ENCODE measurements at places on chromosomes 1 and 21.

DNA sequence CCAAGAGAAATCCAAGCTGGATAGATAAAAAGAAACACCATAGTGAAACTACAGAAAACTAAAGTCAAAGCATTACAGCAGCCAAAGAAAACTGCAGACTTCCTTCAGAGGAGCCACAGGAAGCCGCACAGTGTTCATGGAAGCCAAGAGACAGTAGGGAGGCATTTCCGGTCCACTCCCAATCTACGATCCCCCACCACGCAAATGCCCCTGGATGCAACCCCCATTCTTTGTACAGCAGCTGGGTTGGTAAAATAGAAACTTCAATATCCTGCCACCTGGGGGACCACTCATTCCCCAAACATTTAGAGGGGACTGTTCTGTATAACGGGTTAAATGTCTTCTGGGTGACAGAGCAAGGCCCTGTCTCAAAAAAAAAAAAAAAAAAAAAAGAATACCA, 43.9 kb upstream of the TSPEAR start:
- no peak for DNase-seq

GRCh38 chr1:6956488-6957159, 171.4 kb downstream of the CAMTA1 start:
- DNase-seq, result no peak

DNA sequence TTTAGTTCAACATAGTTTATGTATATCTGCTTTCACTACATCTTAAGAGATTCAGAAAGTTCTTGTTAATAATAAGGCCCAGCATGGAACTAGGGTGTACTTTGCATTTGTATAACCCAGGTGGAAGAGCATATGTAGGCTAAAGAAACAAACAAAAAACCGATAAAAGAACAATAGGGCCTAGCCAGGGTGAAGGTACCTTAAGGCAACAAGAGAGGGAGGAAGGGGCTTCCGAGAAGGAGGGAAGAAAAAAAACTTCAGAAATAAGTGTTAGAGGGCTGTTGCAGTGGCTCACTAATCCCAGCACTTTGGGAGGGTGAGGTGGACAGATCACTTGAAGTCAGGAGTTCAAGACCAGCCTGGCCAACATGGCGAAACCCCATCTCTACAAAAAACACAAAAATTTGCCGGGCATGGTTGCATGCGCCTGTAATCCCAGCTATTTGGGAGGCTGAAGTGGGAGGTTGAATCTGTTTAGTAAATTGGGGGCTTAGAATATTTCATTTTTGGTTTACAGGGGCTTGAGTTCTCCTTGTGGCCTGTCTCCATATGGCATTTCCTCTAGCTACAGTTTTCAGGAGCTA, 4.7 kb upstream of the SPATA45 start:
- DNase-seq, result no peak

GRCh38 chr1:53400761-53401674, 58.2 kb upstream of the DMRTB1 start:
- DNase-seq, result no peak

- DNase-seq, result no peak
These were observed 39.9 kb upstream of the ACTRT2 start for GRCh38 chr1:2981388-2981787.

GRCh38 chr1:9984253-9984652, 12.8 kb upstream of the RBP7 start:
- no peak for DNase-seq

GRCh38 chr1:224707843-224708725, 92.0 kb downstream of the CNIH3 start:
- no peak for DNase-seq

GRCh38 chr1:157715736-157716135, 15.2 kb upstream of the FCRL3 start:
- DNase-seq, result no peak

- no peak for DNase-seq
These were observed 2.5 kb downstream of the PRKACB start for GRCh38 chr1:84146411-84147032.

GRCh38 chr1:18010945-18011344, 96.7 kb upstream of the IGSF21 start:
- DNase-seq, result no peak

DNA sequence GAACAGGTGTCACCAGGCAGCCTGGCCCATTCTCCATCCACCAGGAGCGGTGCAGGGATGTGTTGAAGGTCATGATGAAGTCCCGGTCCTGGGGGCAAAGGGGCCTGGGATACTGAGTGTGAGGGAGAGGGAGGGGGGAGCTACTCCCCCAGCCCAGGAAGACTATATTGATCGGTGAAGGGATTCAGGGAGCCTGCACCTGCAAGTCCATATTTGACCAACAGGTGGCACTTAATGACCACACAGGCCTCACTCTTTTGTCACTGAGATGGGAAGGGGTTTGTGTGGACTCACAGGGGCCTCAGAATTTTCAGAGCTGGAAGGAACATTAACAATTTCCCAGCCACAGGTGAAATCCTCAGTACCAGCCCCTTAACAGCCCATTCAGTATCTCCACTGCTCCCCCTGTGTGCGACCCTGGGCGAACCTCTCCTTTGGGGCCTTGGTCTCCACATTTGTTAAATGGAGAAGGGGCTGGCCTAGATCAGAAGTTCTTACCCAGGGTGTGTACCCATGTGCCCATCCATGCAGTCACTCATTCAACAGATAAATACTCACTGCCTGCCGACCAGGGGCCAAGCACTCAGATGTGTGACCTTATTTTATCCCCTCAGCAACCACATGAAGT, 55.6 kb downstream of the NKAIN1 start:
- DNase-seq, result no peak

- no peak for DNase-seq
These were observed 52.5 kb upstream of the PPM1J start for GRCh38 chr1:112767646-112768045.

DNA sequence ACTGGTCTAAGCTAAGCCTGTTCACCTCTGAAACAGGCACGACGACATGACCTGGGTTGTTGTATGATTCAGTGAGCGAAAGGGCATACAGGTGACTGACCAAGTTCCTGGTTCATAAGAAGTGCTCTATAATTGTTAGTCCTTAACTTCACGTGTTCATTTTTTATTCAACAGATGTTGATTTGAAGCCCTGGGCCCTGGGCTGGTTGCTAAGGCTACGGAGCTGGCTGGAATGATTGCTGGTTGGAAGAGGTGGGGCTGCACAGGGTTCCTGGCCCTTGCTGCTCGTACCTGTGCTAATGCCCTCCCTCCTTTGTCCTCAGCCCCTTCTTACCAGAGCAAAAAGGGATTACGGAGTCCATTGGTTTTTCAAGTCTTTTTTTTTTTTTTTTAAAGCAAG, 111.3 kb upstream of the CSF3R start:
- DNase-seq, result no peak

GRCh38 chr1:246338098-246338497, 169.0 kb downstream of the SMYD3 start:
- no peak for DNase-seq

GRCh38 chr1:66599346-66599745, 65.4 kb downstream of the SGIP1 start:
- DNase-seq, result no peak

- DNase-seq, result no peak
These were observed 96.7 kb upstream of the TMPRSS2 start for GRCh38 chr21:41604583-41605041.

GRCh38 chr1:111008031-111008430, 44.3 kb upstream of the LRIF1 start:
- no peak for DNase-seq

- no peak for DNase-seq
These were observed 28.6 kb downstream of the UBIAD1 start for GRCh38 chr1:11301601-11302000.

GRCh38 chr1:175494011-175494554, 249.3 kb downstream of the TNR start:
- DNase-seq, result no peak

GRCh38 chr1:221032637-221033280, 153.5 kb downstream of the HLX start:
- no peak for DNase-seq

GRCh38 chr1:63780565-63780964, 6.7 kb downstream of the ROR1 start:
- no peak for DNase-seq

- DNase-seq, result no peak
These were observed 8.4 kb upstream of the IL12RB2 start for GRCh38 chr1:67299296-67299695.

- DNase-seq, result no peak
These were observed 55.3 kb upstream of the SIM2 start for GRCh38 chr21:36643374-36644250.

- DNase-seq, result no peak
These were observed 88.5 kb downstream of the BEND5 start for GRCh38 chr1:48688102-48688760.

- DNase-seq, result no peak
These were observed 24.6 kb downstream of the ANGPTL3 start for GRCh38 chr1:62621907-62622306.

DNA sequence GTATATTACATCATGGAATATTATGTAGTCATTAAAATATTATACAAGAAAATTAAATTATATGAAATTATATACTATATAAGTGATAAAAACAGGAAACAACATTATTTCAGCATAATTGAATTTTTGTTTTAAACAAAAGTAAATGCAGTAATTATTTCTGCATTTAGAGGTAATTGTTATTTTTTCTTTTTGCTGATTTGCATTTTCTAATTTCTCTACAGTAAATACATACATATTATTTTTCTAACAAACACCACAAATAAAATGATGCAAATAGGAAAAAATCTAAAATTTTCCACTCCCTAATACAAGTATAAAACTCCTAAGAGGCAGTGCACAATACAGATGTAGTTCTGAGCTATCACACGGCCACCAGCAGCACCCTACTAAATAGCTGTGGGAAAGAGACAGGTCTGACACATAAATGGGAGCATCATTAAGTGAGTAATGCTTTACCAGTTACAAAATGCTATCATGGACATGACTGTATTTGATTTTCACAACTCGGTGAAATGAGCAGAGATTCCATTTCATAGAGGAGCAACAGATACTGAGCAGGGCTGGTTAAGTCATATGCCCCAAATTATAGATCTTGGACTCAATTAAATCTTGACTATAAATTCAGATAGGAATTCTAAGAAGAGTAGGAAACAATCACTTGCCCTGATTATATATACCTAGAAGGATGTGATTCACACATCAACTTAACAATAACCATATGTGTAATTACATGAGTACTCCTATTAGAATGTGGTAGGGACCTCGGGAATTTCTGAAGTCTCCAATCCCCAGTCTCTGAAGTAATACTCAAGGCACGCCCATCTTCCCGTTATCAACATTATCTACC, 49.0 kb downstream of the NRIP1 start:
- DNase-seq, result no peak

DNA sequence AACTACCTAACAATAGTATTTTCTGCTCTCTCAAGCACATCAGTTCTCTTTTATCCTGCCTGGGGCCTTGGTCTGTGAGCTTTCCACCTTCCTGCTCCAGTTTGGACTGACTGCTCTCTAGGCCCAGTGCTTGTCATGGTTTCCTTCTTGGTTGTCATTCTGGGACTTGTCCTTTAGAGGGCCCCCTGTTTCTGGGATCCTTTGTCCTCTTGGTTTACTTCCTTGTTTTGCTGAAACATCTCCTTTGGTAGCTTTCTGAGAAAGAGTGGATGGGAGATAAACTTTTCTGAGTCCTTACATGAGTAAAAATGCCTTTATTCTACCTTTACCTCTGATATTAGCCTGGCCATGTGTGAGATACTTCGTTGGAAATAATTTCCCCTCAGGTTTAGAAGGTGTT, 4.7 kb downstream of the SLC1A7 start:
- no peak for DNase-seq

DNA sequence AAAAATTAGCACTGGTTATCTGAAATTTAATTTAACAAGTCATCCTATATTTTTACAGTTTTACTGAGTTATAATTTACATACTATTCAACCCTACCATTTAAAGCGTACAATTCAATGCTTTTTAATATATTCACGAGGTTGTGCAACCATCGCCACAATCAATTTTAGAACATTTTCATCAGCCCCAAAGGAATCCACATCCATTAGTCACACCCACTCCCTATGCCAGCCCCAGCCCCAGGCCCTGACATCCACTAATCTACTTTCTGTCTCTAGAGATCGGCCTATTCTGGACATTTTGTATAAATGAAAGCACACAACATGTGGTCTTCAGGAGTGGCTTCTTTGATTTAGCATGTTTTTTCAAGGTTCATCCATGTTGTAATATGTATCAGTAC, 134.7 kb downstream of the PSMG1 start:
- no peak for DNase-seq

DNA sequence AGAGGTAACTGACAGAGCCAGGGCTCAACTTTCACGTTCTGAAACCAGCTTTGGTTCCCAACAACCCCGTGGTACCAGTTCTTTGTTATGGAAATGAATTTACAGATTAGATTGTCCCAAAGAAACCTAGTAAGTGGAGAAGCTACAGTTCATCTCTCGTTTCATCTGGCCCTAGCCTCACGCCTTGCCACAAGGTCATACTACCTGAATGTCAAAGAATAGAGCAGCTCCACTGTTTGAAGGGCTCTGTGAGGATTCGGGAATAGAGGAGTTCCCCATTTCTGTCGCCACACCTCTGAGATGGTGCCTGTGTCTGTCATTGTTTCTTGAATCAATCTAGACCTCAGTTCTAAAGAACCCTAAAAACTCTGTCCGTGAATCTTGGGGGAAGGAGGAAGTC, 15.0 kb upstream of the CDC42 start:
- DNase-seq, result no peak

DNA sequence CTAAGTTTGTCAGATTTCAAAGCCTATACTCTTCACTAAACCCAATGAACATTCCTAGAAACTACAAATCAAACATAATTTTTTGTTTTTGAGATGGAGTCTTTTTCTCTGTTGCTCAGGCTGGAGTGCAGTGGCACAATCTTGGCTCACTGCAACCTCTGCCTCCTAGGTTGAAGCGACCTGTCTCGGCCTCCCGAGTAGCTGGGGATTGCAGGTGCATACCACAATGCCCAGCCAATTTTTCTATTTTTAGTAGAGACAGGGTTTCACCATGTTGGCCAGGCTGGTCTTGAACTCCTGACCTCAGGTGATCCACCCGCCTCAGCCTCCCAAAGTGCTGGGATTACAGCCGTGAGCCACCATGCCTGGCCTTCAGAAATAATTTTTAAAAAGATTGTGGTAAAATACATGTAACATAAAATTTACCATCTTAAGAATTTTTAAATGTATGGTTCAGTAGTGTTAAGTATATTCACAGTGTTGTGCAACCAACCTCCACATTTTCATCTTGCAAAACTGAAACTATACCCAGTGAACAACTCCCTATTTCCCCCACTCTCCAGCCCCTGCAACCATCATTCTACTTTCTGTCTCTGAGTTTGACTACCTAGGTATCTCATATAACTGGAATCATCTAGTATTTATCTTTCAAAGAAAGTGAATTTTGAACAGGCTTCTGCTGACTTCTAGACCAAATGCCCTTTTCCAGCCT, 2.7 kb upstream of the CFAP141 start:
- DNase-seq, result no peak

- no peak for DNase-seq
These were observed 1.5 kb downstream of the ZSCAN20 start for GRCh38 chr1:33473900-33474299.

- DNase-seq, result no peak
These were observed 12.2 kb upstream of the TCEA3 start for GRCh38 chr1:23436520-23437354.

- peak; percentile 75 for DNase-seq
These were observed at the start of the genes EMC1 and MRTO4 for GRCh38 chr1:19251305-19252196. TSS of gene EMC1 (minus strand) at chr1:19251524. CDS start at chr1:19251509, 15 bp downstream. TSS of gene MRTO4 (plus strand) at chr1:19251805. CDS start at chr1:19251836, 31 bp downstream.

- DNase-seq, result no peak
These were observed 8.0 kb downstream of the OSBPL9 start for GRCh38 chr1:51624855-51625254.

All from stimulated activated CD4-positive, alpha-beta T cell treated with anti-CD3 and anti-CD28 coated beads, Interleukin-1b, Interleukin-23, amount 100 ng/mL, for 24 hours (primary cell).